Large intestine (tissue), 12 donors: ENCODE measurements at places on chromosomes 16 and 17. TPM values are rescaled to one million over a fixed set of nuclear protein-coding genes. Genes with fewer than 3 reads are reported as not detected.

DNA sequence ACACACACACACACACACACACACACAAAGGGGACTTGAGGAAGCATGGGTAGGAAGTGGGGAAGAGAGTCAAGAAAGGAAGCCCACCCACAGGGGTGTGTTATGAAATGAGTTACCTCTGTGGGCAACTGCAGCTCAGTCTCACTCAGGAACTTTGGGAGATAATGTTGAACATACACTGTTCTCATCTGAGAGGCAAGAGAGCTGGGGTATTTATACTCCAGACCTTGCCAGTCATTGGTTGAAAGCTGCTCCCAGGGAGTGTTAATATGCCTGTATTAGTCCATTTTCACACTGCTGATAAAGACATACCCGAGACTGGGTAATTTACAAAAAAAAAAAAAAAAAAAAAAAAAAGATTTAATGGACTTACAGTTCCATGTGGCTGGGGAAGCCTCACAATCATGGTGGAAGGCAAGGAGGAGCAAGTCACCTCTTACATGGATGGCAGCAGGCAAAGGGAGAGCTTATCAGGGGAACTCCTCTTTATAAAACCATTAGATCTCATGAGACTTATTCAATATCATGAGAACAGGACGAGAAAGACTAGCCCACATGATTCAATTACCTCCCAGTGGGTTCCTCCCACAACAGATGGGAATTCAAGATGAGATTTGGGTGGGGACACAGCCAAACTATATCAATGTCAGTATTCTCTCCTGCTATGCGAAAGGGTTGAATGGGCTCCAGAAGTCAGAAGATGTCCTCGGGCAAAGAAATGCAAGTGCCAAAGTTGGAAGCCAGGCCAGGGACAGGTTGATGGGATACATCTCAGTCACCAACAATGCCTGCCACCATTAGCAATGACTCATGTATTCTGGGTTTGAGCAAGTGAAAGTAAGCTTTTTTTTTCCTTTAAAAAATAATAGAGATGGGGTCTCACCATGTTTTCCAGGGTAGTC is 270.5 kb downstream of the MRTFB start:
- H3K27ac ChIP-seq: no peak overlapping the region
- peaks cover 4% of the 10 kb centered on the region for H3K4me1 ChIP-seq
- no peak for DNase-seq
- H3K4me3 ChIP-seq: no peak overlapping the region
- H3K27me3 ChIP-seq: no peaks in the 10 kb centered on the region

DNA sequence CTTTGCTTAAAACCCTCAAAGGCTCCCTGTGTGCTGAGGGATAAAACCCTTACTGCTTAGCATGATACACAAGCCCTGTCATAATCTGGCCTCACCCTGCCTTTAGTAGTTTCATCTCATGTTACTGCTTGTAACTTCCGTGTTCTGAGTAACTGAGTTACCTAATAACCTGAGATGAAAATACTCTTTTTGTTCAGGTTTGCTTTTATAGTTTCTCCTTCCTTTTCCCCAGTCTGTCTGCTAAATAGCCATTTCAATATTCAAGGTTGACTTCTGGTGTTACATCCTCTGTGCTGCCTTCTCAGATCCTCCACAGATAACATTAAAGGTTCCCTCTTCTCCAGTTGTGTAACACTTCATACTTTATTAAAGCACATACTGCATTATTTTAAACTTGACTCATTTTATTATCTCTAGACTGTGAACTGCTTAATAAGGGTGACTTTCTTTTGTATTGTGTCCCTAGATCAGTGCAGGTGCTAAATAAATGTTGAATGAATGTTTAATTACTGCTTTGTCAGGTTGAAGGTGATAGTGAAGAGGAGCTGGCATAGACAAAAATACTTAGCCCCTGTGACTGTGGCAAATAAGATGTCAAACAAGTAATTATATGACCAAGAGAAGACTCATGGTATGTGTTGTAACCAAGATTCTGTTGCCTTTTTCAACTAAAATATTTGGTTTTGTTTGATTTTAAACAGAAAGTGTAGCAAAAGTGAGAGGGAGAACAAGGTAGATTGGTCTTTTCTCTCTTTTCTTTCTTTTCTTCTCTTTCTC is 47.8 kb downstream of the NFAT5 start:
- no peak overlapping the region for H3K4me3 ChIP-seq
- H3K27me3 ChIP-seq: no peaks in the 10 kb centered on the region
- peak overlapping the region; percentile 81 for H3K27ac ChIP-seq
- H3K4me1 ChIP-seq: peaks cover 10% of the 10 kb centered on the region
- DNase-seq: peak; percentile 53
- peaks cover 9% of the 10 kb centered on the region for H3K36me3 ChIP-seq

DNA sequence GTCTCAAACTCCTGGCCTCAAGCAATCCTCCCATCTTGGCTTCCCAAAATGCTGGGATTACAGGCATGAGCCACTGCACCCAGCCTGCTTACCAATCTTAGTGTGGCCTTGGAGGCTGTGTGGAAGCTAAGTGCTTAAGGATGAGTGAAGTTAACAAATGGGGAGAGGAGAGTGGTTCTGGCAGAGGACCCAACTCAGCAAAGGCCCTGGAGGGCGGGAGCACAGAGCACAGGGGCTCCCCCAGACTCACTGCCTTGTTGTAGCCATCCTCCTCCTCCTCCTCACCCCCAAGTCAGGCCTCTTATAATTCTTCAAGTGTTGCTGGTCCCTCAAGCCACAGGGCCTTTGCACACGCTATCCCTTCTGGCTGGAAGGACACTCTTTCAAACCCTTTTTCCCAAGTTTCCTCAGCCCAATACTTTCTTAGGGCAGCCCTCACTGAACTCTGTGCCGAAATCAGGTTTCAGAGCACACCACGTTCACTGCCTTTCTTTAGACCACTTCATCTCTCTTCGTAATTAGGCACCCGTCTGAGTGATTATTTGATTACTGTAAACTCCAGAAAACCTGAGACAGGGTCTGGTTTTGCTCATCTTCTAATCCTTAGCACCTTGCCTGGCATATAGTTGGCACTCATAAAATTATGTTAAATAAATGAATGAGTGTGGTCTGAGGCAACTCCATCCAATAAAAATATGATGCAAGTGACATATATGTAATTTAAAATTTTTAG is 23.4 kb downstream of the NGFR start:
- H3K36me3 ChIP-seq: no peaks in the 10 kb centered on the region
- H3K27me3 ChIP-seq: peaks cover 7% of the 10 kb centered on the region
- no peak overlapping the region for H3K4me3 ChIP-seq
- no peak for DNase-seq

DNA sequence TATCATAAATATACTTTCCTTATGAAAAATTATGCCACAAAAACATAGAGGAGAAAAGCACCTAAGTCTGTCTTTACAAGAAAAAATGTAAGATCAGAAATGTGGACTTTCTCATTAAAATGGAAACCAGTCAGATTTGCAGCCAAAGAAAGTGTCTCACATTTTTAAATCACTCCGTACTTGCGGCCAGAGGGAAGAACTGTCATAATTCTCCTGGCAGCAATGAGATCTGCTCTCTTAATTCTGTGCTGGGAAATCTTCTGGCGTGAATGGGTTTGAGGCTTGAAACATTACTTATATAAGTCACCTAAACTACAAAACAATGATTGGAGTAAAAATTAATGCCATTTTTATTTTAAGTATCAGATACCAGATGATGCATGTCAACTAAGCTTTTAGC is 10.7 kb downstream of the C16orf95 start:
- no peaks in the 10 kb centered on the region for H3K27me3 ChIP-seq
- peaks cover 3% of the 10 kb centered on the region for H3K4me1 ChIP-seq
- H3K27ac ChIP-seq: no peak overlapping the region
- H3K36me3 ChIP-seq: no peaks in the 10 kb centered on the region
- no peak overlapping the region for H3K4me3 ChIP-seq
- no peak for DNase-seq

- H3K4me3 ChIP-seq: no peak overlapping the region
- H3K27me3 ChIP-seq: no peaks in the 10 kb centered on the region
- peaks cover 94% of the 10 kb centered on the region for H3K4me1 ChIP-seq
These were observed 9.6 kb downstream of the LLGL2 start for GRCh38 chr17:75535119-75535537.

DNA sequence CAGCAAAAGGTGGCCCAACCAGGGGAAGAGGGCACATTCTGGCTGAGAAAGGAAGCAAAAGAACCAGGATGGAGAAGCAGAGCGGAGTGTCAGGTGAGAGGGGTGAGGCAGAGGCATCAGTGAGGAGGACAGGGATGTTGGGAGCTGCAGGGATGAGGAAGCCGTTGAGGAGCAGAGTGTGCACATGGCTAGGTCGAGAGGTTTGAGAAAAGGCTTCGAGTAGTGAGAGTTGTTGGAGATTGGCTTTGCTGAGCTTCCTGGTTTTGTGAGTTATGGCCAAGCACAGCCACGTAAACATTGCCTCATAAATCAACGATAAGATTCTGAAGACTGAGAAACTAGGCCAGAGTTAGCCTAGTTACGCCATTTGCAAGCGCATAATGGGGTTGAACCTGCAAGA is 26.9 kb downstream of the DNAH2 start:
- no peaks in the 10 kb centered on the region for H3K36me3 ChIP-seq
- no peak for DNase-seq
- H3K27ac ChIP-seq: no peak overlapping the region
- H3K4me3 ChIP-seq: no peak overlapping the region
- peaks cover 2% of the 10 kb centered on the region for H3K4me1 ChIP-seq

GRCh38 chr17:74117999-74118421 is 85.5 kb upstream of the RPL38 start:
- no peak overlapping the region for H3K4me3 ChIP-seq
- peaks cover 4% of the 10 kb centered on the region for H3K27me3 ChIP-seq
- no peak for DNase-seq
- H3K36me3 ChIP-seq: no peaks in the 10 kb centered on the region
- H3K4me1 ChIP-seq: no peaks in the 10 kb centered on the region

DNA sequence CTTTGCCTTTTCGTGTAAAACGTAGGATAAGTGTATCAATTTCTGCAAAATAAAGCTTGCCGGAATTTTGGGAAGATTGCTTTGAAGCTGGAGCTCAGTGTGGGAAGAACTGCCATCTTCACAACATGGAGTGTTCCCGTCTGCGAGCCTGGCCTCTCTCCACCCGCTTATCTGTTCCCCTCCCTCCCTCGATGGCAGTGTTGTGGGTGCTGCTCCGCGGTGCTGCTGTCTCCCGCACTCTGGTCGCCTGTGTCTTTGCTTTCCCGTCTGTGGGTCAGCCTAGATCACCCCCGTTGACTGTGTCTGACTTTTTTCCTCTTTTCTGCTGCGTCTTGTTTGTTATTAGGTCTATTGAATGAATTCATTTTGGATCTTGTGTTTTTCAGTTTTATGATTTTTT is 17.0 kb downstream of the ACSF3 start:
- H3K4me1 ChIP-seq: no peaks in the 10 kb centered on the region
- no peak overlapping the region for H3K27ac ChIP-seq
- H3K27me3 ChIP-seq: no peaks in the 10 kb centered on the region
- DNase-seq: no peak

DNA sequence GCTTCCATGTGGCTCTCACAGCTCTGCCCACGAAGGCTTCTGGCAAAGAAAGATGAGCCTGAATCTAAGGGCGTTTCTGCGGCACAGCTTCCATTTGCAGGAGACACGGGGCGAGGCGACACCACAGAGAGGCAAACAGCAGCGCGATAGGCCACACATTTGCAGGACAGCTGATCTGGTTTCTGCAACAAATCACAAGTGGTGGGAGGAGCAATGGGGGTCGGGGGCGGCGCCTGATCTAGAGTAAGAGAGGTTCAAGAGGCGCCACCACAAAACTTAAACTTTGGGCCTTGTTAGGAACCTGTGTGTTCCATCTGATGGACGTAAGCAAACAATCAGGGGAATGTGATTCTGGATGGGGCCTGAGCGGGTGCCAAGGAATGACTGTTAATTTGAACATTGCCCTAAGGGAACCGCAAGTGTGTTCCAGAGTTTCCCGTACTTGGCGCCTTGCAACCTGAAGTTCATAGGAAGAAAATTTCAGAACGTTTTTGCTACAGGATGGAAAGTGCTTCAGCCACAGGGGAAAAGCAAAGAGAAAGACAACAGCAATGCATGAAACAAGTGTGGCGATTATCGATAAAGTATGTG is 18.9 kb upstream of the ENPP7 start:
- DNase-seq: no peak
- peaks cover 49% of the 10 kb centered on the region for H3K4me1 ChIP-seq
- H3K4me3 ChIP-seq: no peak overlapping the region
- no peaks in the 10 kb centered on the region for H3K27me3 ChIP-seq
- H3K27ac ChIP-seq: peak overlapping the region; percentile 99

- H3K27ac ChIP-seq: no peak overlapping the region
- no peak overlapping the region for H3K4me3 ChIP-seq
- no peak for DNase-seq
- no peaks in the 10 kb centered on the region for H3K27me3 ChIP-seq
These were observed 70.8 kb upstream of the TRAP1 start for GRCh38 chr16:3787924-3788661.

GRCh38 chr16:76835339-76835738 is 355.7 kb upstream of the MON1B start:
- no peak overlapping the region for H3K27ac ChIP-seq
- no peaks in the 10 kb centered on the region for H3K36me3 ChIP-seq
- no peak overlapping the region for H3K4me3 ChIP-seq
- no peaks in the 10 kb centered on the region for H3K27me3 ChIP-seq
- no peak for DNase-seq
- no peaks in the 10 kb centered on the region for H3K4me1 ChIP-seq

DNA sequence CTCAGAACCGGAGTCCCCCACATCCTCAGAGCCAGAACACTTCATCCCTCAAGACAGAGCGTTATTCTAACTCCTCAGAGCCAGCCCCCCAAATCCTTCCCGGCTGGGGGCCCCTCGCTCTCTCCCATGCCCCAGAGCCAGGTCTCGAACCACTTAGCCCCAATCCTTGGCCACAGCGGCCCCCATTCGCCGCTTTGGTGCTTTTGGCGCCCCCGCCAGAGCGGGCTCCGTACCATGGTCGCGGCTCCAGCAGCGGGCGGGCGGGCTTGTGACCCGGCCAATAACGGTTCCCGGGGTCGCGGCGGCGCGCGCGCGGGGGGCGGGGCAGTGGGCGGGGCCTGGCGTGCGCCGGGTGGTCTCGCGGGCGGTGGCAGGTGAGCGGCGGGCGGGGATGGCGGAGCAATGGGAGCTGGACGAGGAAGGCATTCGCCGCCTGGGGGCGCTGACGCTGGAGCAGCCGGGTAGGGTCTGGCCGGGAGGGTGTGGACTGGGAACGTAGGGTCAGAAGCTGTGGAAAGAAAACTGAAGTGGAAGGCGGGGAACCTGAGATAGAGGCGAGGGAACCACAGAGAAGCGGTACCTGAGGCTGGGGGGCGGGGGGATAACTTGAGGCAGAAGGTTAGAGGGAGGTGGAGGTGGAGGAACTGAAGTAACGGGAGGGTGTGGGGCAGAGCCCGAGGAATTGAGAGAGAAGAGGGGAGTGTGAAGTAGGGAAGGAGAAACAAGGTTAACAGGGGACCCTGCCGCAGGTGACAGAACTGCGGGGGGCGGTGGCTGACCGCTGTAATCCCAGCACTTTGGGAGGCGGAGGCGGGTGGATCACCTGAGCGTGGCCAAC is at the start of the genes KCTD19 and LRRC36:
TSS of gene KCTD19 (minus strand) at position 270 of the 838 bp plus-strand sequence. CDS start at position 236, 34 bp downstream.
TSS of gene LRRC36 (plus strand) at position 344 of the 838 bp plus-strand sequence. CDS start at position 392, 48 bp downstream.
- peaks cover 8% of the 10 kb centered on the region for H3K4me1 ChIP-seq
- peaks cover 10% of the 10 kb centered on the region for H3K27me3 ChIP-seq
- no peak within 1 kb of the TSS for H3K27ac ChIP-seq

GRCh38 chr16:88639231-88640038 is 1.1 kb downstream of the IL17C start:
- peaks cover 46% of the 10 kb centered on the region for H3K27me3 ChIP-seq
- H3K36me3 ChIP-seq: peaks cover 9% of the 10 kb centered on the region
- H3K4me1 ChIP-seq: peaks cover 17% of the 10 kb centered on the region
- H3K4me3 ChIP-seq: no peak overlapping the region
- no peak overlapping the region for H3K27ac ChIP-seq

TNS4 gene
- 0.06 TPM for polyA plus RNA-seq

TMC8 gene
- polyA plus RNA-seq: 7.6 TPM

DCTN5 gene
- polyA plus RNA-seq: 54.0 TPM

CIITA gene
- polyA plus RNA-seq: 11.9 TPM

PPP1R1B gene
- polyA plus RNA-seq: 20.4 TPM

CCDC102A gene
- polyA plus RNA-seq: 5.6 TPM

PYY gene
- polyA plus RNA-seq: 36.2 TPM
